NCI-H69 (cell line): ENCODE measurements at places on chromosomes 7 and 10.
A peak's percentile ranks its signal among the peaks of the same experiment; 100 is the strongest.

DNA sequence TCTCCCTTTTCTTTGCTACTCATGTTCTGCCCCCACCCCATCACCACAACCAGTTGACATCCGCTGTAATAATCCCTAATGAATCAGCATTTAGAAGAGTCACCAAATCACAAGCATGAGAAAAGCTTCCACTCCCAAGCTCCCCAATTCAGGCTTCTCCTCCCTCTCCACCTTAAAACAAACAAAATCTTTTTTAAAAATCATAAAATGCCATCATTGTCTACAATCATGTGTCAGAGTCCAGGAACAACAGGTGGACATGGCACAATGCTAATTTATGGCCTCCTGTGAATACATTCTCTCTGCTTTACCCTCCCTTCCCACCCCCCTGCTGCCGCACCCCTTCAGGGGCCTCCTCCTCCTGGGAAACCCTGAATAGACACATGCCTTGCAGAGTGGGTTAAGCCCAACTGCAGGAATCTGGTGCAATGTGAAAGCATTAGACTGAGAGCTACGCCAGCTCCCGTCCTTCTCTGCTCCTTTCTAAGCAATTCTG lies 3.7 kb downstream of the LRRC4 start:
- peak; percentile 69 for DNase-seq

DNA sequence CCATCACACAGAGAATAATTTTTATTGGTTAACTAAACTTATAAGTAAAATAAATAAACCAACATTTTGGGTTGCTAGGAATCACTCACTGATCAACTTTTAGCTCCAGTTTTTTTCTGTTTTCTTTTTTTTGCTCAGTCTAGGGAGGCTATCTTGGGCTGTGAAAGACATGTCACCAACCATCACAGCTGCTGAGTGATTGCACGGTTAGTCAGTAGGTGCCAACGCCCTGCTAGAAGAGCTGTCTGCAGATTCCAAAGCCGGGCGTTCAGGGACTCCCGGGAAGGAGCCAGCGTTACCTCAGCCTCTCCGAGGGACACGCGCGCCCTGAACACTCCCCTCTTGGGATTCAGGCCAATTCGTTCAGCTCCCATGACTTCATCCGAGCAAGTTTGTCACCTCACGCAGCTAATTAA lies 604 bp upstream of the STAM start:
- peak; percentile 78 for DNase-seq

GRCh38 chr7:3159445-3159844 lies 115.8 kb upstream of the CARD11 start:
- DNase-seq = peak; percentile 45

DNA sequence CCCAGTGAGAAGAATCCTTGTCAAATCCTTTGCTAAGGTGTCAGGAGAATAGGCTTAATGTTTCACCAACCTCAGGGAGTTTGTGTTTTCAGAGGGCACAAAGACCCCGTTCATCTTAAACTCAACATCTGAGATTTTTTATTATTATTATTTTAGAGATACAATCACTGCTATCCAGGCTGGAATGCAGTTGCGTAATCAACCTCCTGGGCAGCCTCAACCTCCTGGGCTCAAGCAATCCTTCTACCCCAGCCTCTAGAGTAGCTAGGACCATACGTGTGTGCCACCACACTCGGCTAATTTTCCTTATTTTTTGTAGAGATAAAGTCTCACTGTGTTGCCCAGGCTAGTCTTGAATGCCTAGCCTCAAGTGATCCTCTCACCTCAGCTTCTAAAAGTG lies 599.2 kb downstream of the KCNMA1 start:
- peak; percentile 20 for DNase-seq

GRCh38 chr10:42475168-42476098 lies 162.9 kb downstream of the ZNF33B start:
- DNase-seq = peak; percentile 34

GRCh38 chr10:72081210-72081609 lies 7.1 kb downstream of the SPOCK2 start:
- no peak for DNase-seq
